ENCODE measurements at places on chromosomes 13 and 19.

DNA sequence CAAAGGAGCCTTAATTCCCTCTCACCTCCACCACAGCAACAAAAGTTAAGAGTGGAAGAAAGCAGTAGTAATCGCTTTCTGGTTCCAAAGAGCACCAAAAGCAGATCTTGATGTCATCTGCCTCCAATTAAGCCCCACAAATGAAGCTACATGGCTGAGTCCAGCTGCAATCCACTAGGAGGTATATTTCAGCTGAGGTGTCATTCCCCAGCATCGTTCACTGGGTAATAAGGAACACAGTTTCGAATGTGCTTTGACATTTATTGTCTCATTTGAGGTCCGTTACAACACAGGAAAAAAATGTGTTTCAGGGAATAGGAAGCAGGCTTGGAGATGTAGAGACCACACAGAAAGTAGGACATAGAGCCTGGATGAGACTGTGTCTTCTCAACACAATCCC lies 190.4 kb downstream of the DCLK1 start:
- DNase-seq, result no peak

DNA sequence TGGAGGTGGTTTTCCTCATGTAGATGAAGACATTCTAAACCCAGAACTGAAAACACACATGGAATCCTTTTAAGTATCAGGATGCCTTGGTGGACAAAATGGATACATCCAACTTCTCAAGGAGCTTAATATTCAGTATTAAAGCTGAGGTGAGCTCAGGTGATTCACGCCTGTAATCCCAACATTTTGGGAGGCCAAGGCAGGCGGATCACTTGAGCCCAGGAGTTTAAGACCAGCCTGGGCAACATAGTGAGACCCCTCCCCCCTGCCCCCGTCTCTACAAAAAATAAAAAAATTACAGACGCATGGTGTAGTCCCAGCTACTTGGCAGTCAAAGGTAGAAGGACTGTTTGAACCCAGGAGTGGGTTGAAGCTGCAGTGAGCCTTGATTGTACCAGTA lies 28.8 kb downstream of the DPRX start:
- no peak for DNase-seq

DNA sequence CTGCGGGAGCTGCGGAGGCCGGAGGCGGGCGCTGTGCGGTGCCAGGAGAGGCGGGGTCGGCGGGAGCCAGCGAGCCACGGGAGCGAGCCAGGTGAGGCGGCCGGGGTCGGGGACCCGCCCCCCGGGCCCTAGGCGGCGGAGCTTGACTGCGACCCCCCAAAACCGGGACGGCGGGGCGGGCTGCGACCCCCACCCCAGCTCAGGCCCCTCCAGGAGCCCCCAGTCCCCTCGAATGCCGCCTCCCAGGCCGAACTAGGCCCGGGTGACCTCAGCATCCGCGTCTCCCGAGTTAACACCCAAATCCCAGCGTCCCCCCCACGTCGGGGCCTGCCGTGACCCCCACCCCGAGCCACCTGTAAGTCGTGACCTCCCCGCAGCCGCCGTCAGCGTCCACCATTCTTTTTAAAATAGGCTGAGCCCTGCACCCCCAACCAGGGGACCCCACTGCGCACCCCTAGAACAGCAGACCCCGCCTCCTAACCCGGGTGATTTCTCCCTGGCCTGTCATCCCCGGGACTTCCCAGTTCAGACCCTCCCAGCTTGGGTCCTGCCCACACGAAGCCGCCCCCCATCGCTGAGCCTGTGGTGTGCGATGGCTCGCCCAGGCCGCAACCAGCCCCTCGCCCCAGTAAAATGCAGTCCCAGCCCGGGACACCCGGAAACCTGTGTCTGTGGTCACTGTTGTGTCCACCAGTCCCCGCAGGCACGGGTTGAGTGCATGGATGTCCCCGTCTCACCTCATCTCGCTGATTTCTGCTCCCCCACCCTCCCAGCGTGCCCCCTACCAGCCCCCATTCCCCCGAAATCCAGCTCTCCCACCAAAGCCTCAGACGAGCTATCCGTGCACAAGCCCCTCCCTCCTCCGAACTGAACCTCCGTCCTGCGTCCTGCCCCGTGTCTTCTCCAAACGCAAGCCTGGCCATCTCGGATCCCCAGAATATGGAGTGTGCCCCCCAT lies 551 bp downstream of the FZR1 start:
- DNase-seq, result peak; percentile 11

DNA sequence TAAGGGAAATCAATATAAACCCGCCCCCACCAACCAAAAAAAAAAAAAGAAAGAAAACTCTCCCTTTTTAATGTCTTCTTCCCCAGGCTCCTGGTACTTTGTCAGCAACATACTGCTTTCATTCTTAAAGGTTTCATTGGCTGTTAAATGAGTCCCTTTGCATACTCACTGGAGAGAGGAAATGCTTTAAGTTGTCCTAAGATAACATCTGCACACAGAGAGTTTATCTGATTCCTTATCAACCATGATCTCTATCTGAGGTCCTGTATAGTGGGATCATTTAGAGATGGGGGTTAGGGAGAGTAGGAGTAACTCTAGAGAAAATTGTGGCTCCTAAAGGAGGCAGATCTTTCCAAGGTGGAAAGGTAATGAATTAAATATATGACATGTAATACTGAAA lies 156.5 kb downstream of the OXGR1 start:
- no peak for DNase-seq

DNA sequence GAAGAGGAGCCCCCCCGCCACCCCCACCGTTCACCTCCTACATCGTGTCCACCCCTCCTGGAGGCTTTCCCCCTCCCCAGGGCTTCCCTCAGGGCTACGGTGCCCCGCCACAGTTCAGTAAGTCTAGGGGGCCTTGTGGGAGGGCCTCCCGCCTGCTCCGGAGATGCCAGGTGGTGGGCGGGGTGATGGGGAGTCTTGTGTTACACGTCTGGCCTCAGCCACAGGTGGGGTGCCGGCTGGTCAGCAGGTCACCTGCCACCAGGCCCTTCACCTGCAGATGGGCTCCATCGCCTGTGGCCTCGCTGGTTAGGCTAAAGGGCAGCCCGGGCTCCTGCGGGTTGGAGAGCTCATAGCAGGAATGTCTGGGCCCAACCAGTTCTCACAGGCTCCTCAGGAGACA lies 8.0 kb upstream of the RPS15 start:
- DNase-seq, result no peak

DNA sequence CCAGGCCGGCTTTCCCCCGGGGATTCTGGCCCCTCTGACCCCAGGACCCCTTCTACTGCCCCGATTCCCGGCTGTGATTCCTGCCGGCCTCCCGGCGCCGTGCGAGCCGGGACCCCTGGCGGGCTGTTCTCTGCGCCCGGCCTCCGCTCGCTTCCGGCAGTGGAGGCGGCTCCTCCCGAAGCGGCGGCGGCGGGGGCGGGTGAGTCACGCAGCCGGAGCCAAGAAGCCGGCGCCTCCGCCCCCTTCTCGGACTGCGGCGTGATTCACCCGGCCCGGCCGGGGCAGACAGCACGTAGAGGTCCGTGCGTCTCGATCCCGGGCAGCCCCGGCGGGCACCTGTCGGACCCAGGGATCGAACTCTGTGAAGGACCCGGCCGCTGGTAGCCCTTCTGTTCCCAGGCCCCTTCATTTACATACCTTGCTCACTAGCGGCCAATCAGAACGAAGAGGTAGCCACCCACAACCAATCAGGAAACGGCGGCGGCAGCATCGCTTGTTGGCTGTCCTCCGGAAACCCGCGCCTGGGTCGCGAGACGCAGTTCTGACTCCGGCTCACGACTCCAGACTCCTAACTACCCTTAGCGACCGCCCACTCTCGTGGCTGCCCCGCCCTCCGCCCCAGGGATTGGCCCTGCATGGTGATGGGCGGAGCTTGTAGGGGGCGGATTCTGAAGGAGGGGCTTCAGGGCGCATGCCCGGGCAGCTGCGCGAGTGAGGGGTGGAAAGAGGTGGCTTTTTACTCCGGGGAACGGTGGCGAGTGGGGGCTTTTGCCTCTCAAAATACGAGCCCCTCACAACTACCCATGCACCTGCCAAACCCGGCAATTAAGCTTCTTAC lies at the start of gene SERTAD1:
Gene SERTAD1, minus strand, starts transcription at position 543 of the 838 bp plus-strand sequence. CDS start 2,446 bp downstream, outside the sequence.
- peak; percentile 100 for DNase-seq

DNA sequence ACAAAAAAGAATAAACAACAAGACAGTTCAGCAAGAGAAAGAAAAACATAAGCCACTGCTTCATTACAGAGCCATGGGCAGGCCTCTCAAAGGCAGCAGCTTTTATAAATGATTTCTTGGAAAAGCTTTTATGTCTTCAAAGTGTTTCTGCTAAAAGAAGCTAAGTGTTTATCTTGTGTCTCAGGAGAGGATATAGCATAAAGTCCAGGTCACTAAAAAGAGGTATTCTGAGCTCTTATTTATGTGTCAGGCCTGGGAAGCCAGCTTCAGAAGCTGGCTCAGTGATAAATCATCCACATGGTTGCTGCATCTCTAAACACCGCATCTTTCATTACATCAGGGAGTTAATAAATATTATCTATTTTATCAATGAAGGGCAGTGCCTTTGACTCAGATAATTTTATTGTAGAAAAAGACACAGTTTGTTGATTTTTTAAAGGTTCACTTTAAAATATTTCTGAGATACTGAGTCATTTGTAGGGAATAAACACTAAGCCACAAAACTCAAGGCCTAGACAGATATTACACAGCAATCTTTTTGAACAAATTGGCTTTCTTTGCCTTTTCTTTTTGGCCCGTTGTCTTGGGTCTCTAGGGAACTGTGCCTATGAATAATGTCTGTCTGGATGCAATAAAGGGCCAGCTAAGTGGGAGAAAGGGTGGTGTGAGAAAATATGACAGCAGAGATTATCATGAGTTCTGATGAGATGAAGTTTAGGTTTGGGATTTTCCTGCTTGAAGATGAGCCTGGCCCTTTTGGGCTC lies 1086.6 kb downstream of the UQCRFS1 start:
- no peak for DNase-seq

GRCh38 chr13:27631156-27631555 lies 9.5 kb downstream of the POLR1D start:
- no peak for DNase-seq

DNA sequence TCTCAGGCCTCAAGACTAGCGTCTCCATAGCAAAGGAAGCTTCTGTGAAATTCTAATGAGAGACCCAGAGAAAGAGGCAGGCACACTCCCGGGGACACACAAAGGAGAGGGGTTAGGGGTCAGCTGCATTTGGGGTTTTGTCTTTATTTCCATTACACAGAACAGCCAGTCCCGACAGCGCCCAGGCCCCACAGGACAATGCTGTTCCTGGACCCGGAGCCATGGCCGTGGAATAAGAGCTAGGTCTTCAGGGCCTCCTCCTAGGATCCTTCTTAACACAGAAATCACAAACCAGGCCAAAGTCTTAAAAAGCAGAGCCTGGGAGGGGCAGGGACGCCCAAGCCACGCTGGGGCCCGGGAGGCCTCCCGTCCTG lies 22.8 kb downstream of the KCTD15 start:
- DNase-seq, result no peak

DNA sequence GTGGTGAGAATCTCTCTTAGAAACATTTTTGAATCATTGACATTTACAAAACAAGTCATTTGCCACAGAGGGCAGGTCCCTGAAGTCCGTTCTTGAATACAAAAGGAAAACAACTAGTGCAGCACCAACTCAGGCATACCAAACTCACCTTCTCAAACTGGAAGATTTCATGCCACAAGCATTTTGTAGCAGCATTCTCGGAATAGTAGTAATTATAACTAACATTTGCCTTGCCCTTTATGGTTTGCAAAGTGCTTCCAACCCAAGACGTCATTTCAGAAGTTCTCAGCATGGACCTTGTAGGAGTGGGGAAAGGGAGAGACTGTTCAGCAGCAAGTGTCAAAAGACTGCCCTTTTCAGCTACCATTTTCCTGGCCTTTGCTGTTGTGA lies 344.6 kb downstream of the RFC3 start:
- DNase-seq, result no peak

- DNase-seq, result no peak
Observed at GRCh38 chr13:47289567-47289966, 392.7 kb upstream of the HTR2A start.

- no peak for DNase-seq
Observed at GRCh38 chr19:46144756-46145155, 3.3 kb upstream of the IGFL2 start.

GRCh38 chr19:35669566-35669965 lies 3.2 kb downstream of the UPK1A start:
- DNase-seq, result no peak

DNA sequence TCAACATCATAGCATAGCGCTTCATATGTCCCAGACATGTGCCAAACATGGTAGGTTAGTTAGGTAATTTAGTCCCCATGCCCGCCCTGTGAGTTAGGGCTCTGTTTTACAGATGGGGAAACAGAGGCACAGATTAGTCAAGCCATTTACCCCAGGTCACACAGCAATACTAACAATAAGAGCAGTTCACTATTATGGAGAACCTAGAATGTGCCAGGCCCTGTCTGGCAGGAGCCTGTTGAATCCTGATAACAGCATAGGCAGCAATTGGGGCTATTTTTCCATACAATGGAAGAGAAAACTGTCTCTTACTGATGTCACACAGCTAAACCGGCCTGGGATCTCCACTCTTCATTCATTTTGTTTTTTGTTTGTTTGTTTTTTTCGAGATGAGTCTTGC lies 6.5 kb upstream of the PPP1R37 start:
- no peak for DNase-seq

- DNase-seq, result no peak
Observed at GRCh38 chr13:84574851-84575250, 692.6 kb upstream of the SLITRK1 start.

DNA sequence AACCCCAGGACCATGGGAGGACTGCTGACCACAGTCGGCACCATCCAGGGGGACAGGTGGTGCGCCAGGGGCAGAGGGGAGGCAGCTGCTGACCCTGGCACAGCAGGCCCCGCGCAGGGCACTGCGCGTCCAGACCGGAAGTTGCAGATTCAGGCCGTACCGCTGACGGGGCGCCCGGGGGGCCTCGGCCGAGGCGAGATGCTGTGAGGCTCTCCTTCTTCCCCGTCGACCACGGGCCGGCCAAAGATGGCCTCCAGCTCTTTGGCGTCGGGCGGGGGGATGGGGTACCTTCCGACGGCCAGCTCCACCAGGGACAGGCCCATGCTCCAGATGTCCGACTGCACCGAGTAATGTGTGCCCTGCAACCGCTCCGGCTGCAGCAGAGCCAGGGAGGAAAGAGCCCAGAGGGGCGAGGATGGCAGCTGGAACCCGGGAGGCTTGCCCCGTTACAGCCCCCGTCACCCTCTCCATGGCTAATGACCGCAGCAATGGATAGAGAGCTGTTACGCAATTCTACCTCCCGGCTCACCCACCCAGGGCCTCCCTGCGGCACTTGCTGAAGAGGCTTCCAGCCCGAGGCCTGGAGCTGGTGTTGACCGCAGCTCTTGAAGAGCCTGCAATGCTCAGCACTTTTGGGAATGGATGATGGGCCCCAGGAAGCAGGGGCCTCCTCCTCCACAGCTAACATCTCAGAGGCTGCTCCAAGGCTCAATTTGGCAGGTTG lies 24.7 kb downstream of the MAP2K2 start:
- no peak for DNase-seq

GRCh38 chr19:51430221-51430620 lies 12.8 kb upstream of the SIGLEC10 start:
- DNase-seq, result peak; percentile 79

GRCh38 chr13:75798353-75799255 lies 162.5 kb downstream of the LMO7 start:
- no peak for DNase-seq

GRCh38 chr19:35354898-35355297 lies 3.4 kb upstream of the FFAR3 start:
- no peak for DNase-seq

Data from inflammatory macrophage treated with lipopolysaccharide for 4 hours (primary cell).